Stimulated activated naive CD4-positive, alpha-beta T cell treated with Interleukin-2 at 50 U/mL for 16 hours (primary cell): ENCODE measurements at places on chromosomes 12 and 14.

DNA sequence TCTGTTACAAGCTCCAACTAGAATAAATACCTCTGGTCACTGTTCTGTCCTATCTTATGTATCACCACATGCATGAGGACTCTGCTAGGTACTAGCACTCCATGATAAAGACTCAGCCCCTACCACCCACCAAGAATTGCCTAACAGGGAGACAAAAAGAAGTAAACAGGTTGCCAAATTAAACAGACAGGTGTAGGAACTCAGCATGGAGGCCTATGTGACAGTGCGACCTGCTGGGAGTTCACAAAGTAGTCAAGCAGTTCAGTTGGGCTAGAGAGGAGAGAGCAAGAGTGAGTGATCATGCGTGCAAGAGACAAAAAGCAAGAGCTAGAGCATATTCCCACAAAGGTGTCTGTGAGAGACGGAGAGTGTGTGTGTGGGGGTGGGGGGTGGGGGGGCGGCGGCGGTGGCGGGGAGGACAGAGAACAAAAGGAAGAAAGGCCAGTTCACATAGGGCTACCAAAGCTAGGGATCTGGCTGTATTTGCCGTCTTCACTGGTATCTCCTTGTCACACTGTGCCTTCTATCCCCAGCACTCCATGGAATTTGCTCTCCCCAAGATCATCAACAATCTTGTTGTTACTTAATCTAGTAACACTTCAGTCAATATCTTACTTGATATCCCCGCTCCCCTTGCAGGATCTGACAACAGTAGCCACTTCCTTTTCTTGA lies 81.2 kb downstream of the SPPL3 start:
- DNase-seq: no peak

DNA sequence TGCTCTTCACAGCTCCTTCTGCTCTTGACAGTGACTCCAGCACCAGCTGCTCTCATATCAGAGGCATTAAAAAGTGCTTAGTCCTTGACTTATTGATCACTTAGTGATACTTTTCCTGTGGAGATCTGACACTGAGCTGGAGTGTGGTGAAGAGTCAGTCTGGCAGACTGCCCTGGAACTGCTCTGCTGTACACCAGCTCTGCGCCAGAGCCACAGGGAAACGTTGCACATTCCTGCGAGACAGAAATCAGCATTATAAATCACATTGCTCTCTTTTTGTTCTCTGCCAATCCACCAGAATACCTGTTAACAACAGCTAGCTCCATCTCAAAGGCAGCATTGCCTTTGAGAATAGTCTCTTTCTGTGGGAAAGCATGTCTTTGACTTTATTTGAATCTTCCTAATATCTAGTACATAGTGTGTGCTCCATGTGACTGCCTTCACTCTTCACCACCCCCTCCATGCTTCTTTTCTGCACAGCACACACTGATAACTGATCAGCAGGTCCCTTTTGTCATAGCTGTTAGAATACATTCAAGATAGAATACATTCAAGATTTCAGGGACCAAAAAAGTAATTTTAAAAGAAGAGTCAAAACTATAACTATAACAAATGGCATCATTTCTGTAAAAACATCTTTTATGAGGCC lies 48.2 kb upstream of the VSX2 start:
- no peak for DNase-seq

- no peak for DNase-seq
Measured at GRCh38 chr14:85531141-85531586, 1.2 kb downstream of the FLRT2 start.

DNA sequence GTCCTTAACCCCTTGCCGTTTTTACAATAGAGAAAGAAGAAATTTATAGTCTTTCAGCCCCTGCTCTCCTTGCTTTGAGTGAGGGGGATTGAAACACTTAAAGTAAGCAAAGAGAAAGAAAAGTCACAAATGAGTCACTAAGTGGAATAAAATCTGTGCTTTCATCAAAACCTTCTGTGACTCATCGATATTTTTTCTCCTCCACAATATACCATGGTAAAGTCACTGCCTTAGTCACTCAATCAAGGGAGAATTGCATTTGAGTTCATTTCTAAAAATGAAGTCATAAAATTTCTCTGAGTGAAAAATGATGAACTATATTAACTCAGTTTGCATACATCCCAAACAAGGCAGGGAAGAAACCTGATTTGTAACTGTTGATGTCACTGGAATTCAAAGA lies 470.3 kb downstream of the FOXG1 start:
- no peak for DNase-seq

- DNase-seq: no peak
Measured at GRCh38 chr12:49973361-49973830, 649 bp downstream of the AQP6 start.

DNA sequence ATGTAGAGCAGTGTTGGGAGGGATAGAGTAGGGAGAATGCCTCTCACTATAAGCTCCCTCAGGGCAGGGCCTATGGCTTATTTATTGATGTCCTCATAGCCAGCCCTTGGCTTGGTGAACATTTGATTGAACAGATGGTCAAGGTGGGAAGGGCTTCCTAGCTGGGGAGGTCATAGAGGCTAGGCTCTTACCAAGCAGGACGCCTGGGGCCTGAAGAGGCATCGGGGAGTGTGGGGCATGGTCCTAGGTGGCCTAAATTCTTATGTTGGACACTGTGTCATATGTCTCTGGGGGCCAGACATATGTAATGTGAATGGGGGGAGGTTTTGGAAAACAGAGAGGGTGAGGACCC lies 17.9 kb upstream of the KRT86 start:
- no peak for DNase-seq

DNA sequence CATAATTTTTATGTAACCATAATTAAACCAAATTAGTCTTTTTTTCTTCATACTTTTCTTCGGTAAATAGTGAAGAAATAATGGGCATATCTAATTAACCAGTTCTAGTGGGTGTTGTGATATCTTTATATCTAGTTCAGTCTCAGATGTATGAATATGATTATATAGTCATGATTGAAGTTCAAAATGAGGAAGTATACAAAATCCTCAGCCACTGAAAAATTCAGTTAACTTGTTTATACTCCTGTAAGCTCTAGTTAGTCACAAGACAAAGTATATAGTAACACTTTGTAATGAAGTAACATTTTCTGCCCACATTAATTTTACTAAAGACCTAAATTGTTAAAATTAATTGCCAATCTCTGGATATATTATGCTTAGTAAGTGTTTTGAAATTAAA lies 46.5 kb downstream of the CAND1 start:
- DNase-seq: no peak

GRCh38 chr12:113620437-113620976 lies 148.8 kb upstream of the LHX5 start:
- DNase-seq: no peak

DNA sequence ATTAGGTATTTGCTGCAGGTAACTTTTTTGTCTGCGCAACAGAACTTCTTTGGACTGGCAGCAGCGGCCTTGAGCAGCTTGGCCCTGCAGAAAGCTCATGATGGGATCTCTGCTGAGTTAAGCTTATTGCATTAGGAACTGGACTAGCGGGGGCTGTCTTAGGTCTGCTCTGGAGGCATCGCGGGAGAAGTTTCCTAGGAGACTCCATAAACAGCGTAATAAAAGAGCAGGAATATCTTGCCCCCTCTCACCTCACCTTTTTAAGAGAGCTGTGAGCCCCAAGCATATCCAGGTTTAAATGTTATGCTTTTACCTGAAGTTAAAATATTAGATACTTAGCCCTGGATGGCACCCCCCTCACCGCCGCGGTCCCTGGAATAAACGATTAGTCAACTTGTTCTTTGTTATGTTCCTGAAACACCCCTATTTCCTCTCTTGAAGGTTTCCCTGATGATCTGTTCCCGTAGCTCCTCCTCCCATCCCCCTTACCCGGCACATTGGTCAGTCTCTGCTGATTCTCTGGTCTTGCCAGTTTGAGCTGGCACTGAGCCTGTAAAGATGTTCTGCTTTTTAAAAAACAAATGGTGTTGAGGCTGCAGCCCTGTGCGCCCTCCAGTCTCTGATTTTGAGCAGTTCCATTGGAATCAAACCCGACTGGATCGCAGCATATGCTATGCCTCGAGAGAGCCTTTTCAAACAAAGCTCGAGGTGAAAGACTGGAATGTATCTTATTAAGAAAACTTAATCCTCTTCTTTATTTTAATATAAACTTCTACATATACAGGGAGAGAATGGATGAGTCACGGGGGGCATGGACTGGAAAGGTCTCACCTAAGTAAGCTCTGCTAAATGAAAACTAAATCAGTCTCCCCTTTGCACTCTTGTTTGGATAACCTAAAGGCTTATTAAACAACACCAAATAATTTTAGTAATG lies 1.9 kb downstream of the MLXIP start:
- DNase-seq: no peak

DNA sequence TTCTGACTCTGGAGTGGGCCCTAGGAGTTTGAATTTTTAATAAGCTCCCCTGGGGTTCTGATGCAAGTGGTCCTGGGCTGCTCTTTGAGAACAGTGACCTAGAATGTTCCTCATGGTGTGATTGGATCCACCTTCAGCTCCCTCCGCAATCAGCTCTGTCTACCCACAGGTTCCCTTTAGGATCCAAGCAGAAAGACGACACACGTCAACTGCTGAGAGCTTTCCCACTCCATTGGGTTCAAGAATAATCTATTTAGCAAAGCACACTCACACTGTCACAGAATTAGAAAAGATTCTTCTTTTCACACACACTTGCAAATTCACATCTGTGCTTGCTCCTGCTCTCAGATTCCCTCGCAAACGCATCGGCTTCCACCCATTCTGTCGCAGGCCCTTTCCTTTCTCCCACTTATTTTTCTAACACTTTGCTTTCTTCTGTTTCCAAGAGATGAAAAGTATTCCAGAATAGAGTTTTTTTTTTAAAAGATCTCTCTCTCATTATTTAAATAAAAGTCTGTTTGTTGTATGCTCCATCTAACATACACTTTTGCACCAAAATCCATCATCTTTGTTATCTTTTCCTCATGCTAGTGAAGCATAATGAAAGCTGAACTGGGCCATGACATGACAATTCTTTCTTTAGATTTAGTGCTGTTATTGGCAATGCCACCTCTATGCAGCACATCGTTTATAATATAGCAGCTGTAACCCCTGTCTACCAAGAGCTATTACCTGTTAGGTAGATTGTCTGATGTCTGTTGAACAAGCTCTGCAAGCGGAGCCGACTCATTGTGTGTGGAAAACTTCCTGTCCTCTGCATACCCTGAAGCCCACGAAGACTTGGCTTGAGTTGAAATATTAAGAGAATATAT lies 73.1 kb downstream of the CACNA1C start:
- no peak for DNase-seq

DNA sequence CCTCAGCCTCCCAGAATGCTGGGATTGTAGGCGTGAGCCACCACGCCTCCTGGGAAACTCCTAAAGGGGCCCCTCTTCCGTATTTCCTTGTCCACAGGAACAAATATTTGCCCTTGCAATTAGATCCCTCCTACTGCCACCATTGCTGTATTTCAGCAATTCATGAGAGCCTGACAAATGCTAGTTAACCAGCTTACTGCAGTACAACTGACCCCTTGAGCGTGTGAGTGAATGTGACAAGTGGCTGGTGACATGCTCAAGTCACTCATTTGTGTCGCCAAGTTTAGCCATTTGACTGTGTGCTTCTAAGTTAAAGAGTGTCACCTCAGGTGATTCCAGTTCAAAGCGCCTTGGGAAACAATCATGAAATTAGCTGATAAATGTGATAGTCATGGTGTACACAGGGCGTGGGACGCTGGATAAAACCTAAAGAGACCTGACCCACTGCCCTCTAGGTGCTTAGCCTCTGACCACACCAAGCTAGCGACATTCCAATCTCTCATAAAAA lies 56.1 kb upstream of the MAP1LC3B2 start:
- DNase-seq: no peak

GRCh38 chr14:24665440-24665991 lies 31.5 kb upstream of the GZMB start:
- peak; percentile 8 for DNase-seq

GRCh38 chr12:64452559-64453329 lies 824 bp downstream of the TBK1 start:
- no peak for DNase-seq

DNA sequence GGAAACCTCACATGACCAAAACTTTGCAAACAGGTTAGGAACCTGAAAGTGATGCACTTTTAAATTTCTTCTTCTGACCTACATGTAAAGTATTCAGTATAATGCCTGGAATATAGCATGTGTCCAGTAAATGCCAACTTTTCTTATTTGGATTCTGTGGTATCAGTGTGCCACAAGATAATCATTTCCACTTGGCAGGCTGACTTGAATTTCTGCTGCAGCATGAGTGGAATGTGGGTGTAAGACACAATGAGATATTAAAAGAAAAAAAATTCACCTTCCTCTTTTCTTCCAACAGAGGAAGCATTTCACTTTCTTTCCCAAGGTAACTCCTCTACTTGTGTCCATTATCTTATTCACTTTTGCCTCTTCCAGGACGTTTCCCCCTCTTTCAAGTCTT lies 141.9 kb upstream of the PRKD1 start:
- DNase-seq: no peak

GRCh38 chr12:64569923-64570691 lies 40.2 kb upstream of the RASSF3 start:
- no peak for DNase-seq

GRCh38 chr12:43102546-43103264 lies 449.3 kb downstream of the ADAMTS20 start:
- no peak for DNase-seq

DNA sequence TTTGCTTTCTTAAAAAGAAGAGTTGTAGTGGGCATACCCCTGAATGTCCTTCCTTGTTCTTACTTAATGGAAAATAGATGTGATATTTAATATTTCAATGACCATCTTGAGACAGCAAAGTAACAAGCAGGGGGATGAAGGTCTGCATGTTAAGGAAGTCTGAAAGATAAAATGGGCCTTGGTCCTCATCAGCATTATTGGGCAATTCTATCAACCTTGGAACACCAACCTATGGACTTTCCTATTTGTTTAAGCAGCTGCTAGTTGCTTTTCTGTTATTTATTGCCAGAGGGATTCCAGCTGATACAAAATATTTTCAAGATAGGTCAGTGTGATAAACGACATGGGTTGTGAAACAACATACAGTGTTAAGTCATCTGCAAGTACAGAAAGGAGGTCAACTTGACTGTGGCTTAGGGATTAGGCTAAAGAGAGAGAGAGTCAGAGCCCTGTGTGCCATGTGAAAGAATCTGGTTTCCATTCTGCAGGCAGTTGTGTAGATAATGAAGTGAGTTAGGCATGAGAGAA lies 16.4 kb upstream of the A2M start:
- no peak for DNase-seq
